ENCODE measurements at places on chromosomes 5 and 9. TPM values are rescaled to one million over a fixed set of nuclear protein-coding genes. Genes with fewer than 3 reads are reported as not detected.

DNA sequence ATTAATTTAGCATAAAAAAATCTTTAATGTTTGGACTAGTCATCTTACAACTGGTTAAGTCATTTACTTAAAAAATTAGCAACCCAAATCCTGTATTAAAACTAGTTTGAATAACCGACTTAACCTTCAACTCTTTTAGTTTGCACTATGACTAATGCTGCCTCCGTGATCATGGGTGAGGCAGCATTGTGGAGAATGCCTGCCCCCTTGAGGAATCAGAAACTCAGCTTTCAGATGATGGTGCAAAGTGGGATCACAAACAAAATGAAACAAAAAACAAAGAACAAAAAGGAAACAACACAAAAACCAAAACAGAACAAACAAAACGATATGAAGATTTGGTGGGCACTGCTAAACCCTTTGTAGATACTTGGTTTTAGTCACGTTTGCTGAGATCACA, 127.0 kb upstream of the PALM2AKAP2 start:
- no peak overlapping the region for H3K4me3 ChIP-seq
- H3K27ac ChIP-seq: no peak overlapping the region
- no peaks in the 10 kb centered on the region for H3K27me3 ChIP-seq

SERF1B gene
- 16.5 TPM for total RNA-seq

DNA sequence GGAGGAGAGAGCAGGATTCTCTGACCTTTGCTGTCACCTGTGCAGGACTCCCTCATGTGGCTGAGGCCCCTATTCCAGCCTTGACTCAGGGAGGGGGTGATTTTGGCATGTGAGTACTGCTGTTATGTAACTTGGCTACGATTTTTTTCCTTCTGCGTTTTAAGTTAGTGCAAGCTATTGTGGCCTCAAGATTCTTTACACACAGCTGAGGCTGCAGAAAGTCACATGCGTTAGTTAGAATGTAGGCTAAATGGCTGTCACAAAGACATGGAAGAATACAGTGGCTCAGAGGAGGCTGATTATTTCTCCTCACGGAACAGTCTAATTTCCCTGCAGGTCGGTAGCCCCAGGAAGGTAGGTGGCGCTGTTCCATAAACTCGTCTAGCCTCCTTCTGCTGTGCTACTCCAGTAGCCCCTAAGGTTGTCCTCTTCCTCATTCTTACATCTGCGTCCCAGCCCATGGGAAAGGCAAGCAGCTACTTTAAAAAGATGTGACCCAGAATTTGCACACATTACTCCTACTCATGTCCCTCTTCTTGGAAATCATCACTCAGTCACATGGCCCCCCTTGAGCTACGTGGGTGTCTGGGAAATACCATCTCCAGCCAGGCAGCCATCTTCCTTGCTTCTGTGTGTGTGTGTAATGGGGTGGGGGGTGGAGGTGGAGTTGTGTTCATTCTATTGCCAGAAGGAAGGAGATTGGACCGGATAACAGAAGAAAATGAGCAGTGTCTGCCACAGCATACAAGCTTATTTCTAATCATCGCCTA, 486.6 kb downstream of the CCDC171 start:
- H3K4me3 ChIP-seq: no peak overlapping the region
- no peaks in the 10 kb centered on the region for H3K4me1 ChIP-seq

GABRG2 gene
- 0.46 TPM for total RNA-seq

DNA sequence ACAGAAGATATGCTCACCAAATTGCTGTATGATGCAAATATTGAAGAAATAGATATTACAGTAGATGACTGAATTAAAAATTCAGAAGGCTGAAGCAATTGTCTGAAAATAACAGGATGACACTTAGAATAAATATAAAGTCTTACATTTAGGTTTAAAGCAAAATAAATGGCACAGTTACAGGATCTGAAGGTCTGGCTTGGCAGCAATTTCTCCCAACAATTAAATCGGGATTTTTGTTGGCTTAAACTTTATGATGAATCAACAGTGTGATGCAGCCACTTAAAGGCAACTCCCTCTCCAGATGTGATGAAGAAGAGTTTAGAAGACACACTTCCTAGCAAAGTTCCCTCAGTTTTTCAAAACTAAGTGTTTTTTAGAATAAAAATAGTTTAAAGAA, 80.5 kb downstream of the NREP start:
- peaks cover 4% of the 10 kb centered on the region for H3K4me1 ChIP-seq
- H3K27ac ChIP-seq: no peak overlapping the region
- no peak overlapping the region for H3K4me3 ChIP-seq

DNA sequence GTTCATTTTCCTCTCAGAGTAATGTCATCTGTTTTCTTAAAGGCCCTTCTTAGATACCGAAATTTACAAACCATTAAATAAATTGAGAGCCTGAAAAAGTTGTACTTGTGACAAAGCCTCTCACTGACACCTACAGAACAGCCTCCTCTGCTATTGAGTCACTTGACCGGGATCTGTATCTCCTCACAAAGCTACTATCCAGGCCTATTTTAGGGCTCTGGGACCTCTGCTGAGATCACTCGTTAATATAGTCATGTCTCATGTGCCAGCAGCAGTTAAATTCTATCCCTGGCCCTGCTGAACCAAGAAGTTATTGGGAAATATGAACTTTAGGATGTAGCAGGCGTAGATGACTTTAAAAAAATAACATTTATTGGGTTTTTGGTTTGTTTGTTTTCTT, 31.1 kb downstream of the FBXO38 start:
- H3K36me3 ChIP-seq: peaks cover 49% of the 10 kb centered on the region
- H3K27ac ChIP-seq: peak overlapping the region; percentile 41
- H3K27me3 ChIP-seq: no peaks in the 10 kb centered on the region
- H3K4me1 ChIP-seq: no peaks in the 10 kb centered on the region
- no peak for DNase-seq
- H3K4me3 ChIP-seq: no peak overlapping the region

Measured in lung (tissue), 17 donors.